ENCODE measurements at places on chromosomes 5 and 9.

GRCh38 chr5:43411495-43411894 lies 696 bp downstream of the CCL28 start:
- ATAC-seq: no peak

GRCh38 chr5:167582886-167583285 lies 708.6 kb upstream of the WWC1 start:
- no peak for ATAC-seq

DNA sequence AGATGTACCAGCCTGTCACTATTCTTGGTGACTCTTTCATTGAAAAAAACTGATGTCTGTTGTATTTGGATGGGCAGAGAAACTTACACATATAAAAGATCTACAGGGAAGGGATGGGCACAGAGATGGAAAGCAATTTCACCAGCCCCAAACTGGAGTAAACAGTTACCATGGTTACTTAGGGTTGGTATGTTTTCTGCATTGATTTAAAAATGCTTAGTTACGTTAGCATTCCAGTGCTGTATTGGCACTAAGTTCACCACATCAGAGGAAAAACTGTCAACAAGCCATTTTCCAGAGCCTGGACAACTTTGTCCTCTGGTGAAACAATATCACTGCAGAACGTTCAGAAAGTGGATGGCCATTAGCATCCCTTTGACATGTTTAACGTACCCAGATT lies 28.0 kb downstream of the MARCHF3 start:
- no peak for ATAC-seq

DNA sequence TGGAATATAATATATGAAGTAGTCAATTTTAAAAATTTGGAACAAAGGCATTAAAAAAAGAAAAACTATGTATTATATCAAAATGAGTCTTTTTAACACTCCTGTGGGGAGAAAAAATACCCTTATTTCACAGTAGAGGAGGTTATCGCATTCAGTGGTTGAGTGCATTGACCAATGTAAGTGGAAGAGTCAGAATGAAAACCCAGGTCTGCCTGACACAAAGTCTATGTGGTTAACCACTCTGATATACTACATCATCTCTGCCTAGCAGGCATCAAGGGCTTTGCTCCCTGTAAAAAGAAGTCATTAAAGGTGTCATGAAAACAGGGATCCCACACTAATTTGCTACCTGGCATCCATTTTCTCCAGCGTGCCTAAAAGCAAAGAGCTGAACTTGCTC lies 417.2 kb upstream of the C9orf72 start:
- no peak for ATAC-seq

DNA sequence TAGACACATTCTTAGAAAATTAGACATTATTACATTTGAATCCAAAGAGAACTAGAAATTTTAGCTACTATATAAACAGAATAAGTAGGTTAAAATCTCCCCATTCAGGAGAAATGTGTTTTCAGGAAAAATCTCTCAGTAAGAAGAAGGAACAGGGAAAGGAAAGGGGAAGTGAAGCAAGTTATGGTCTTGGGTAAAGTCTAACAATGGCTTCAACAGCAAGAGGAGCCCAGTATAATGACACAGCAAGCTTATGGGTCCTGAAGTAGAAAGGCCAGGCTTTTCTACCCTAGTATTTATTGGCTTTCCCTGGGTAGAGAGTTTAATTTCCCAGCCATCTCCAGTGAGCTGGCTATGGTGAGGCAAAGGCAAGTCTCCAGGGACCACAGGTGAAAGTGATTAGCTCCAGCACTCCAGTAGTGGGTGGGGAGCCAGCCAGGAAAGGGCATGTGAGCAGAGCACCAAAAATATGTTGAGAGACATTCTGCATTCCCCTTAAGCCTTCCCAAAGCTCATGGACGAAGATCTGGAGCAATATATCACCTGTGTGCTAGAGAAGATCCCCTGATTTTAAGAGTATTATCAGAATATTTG lies 981.7 kb downstream of the NR2F1-AS1 start:
- no peak for ATAC-seq

DNA sequence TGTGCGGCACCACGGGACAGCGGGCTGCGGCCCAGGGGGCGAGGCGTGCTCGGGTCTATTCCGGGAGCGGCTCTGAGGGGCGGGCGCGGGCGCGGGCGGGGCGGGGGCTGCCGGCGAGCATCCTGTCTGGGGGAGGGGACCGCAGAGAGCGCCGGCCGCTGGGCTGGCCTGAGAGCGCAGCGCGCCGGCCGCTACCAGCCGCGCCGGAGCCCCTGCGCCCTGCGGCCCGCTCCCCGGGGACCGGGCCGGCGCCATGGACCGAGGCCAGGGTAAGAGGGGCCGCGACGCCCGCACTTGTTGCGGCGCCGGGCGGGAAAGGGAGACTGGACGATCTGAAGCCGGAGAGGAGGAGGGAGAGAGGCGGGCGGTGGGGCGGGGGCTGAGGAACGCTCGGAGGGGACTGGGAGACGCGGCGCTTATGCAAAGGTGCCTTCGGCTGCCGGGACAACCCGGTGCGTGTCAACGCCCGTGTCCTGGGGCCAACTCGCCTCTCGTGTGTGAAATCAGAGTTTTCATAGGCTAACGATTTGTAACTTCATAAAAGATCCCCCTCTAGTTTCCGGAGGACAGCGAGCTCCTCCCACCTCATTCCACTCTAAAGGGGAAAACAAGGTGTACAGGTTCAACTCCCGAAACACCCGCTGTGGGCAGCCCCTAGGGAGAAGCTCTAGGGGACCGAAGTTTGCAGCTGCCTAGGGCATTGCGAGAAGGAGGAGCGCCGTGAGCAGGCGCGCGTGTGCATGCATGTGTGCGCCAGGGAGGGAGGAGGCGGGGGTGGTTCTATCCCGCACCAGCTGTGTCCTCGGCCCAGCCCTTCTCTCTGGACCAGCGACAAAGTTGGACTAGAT lies at the start of gene AFAP1L1:
Gene AFAP1L1, plus strand, starts transcription at position 144 of the 848 bp plus-strand sequence. Its CDS starts 110 bp downstream, at position 254.
- ATAC-seq: peak; percentile 22

GRCh38 chr5:168316139-168316578 lies 24.7 kb downstream of the WWC1 start:
- no peak for ATAC-seq

- no peak for ATAC-seq
Measured at GRCh38 chr5:122315521-122315920, 3.5 kb downstream of the SNCAIP start.

DNA sequence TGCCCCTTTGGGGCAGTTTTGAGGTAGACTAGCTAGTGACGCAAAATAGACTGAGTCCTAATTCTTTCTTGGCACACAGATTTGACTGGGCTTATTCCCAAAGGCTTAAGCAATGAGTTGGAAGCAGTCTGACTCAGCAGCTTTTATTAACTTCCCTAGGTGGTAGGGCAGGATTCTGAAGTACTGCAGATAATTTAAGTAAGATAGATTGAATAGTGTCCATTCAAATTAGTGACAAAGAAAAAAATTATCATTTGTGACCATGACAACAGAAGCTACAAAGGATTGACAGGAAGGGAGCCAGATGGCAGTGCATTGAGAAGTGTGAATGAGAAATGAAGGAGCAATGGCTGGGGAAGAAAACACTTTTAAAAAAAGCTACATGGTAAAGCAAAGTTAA lies 649.4 kb downstream of the CDH9 start:
- no peak for ATAC-seq

DNA sequence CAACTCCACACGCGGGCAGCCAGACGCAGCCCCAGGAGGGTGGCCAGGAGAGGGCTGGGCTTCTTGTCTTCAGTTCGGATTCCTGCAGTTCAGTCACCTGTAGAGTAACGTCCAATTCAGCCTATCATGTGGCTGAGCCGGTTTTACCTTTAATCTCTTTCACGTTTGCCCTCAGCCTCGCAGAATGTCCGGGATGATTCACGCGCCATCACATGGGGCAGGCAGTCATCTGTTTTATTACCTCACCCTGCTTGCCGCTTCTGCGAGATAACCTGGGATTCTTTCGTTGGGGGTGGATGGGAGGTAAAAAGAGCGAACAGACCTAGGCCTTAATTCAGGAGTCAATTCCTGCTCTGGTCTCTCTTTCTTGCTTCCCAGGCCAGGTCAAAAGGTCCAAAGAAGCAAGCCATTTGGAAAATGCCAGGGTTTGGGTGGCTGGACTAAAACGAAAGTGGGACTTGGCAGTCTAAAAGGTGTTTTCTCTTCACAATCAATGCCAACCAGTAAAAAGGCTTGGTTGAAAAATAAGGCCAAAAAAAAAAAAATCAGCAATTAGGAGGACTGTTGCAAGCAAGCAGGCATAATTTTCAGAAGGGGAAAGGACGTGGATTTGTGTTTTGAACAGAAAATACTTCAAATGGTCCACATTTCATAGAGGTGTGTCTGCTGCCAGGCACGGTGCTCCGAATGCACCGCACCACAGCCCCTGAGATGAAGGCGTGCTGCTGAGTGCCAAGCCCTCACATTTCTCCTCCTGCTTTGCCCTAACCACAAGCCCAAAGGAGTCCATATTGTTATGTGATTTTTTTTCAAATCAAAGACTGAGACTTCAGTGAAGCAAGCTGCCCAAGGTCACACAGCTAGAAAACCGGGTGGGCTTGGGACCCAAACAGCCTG lies 2.8 kb upstream of the WWC1 start:
- no peak for ATAC-seq

DNA sequence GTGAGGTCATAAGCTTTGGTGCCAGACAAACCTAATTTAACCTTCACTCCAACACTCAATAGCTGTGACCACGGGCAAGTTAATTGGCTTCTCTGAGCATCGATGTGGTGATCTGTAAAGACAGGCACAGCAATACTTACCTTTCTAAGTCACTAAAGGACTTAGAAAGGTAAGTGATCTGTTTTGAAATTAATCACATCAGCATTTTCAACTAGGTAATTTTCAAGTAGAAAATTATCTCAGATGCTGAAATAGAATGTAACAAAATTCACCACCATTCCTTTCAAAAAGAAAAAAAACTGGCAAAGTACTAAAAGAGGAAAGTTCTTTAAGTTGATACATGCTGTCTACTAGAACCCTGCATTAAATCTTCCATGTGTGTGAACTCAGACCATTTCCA lies 354.5 kb downstream of the ICE1 start:
- ATAC-seq: no peak

- no peak for ATAC-seq
Measured at GRCh38 chr9:90890146-90890810, 88.7 kb downstream of the SYK start.

DNA sequence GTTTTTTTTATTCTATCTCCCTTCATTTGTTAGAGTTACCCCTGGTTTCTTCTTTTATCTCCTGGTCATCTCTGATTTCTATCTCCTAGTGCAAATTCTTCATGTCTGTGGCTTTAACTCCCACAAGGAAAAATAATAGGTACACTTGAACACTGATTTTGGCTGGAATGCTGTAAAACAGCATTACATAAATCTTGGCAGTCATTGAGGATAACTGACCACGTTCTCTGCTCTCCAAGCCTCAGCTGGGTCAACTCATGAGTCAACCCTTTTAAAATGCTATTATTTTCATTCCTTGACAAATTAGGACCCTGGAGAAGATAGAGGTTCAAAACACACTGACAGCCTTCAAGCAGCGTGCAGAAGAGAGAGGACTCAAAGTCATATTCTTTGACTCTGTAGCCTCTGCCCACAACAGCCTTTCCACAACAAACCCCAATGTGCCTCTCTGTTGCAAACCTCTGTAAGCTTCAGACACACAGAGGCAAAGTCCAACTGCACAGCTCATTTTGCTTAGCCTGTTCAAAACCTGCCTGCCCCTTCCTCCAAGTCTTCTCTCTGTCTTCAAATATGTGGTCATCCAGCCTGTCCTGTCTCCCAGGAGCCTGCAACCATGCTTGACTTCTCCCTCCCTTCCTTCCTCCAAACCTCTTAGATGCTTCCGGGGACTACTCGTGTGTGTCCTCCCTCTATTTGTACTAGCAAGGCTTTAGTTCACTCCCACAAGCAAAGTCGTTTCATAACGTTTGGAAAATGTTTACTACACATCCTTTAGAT lies 398.4 kb downstream of the MED10 start:
- ATAC-seq: no peak

- ATAC-seq: no peak
Measured at GRCh38 chr5:16570121-16570815, 46.5 kb downstream of the RETREG1 start.

DNA sequence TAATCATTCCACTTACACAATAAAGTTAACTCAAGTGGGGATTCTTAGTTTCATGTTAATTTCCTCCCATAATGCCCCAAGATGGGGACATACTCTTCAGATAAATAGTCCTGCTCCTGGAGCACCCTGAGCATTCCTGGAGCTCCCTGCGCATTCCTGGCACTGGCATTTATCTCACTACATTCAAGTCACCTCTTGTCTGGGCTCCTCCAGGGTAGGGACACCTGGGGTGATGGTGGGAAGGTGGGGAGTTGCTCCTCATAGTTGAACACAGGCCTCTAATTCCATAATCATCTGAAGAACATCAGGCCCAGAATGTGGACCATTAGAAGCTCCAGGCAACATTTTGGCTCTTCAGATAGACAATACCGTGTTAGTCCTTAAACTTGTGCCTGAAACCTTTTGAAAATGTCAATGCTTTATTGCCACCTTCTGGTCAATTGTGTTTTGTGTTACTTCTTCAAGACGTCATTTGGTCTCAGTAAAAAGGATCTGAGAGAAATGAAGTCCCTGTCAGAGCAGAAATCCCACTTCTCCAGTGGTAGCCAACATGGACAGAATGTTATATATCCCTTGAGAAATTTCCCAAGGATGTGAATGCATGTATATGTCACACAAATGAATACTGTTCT lies 14.2 kb upstream of the AGGF1 start:
- no peak for ATAC-seq

DNA sequence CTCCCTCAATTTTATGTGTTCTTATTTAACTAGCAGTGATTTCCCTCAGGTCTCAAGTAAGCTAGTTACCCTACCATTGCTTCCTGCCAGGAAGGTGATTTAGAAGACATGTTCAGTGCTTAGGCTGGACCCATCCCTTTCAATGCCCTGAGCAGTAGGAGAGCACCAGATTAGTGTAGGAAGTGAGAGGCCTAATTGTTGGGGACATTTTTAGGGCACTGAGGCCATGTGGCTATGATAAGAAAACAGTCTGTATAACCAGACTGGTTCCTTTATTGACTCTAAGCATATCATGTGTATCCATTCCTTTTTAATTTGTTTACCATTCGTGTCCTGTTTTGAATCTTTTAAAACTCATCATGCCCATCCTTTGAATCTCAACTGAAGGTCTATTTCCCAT lies 312.3 kb upstream of the PRR16 start:
- no peak for ATAC-seq

DNA sequence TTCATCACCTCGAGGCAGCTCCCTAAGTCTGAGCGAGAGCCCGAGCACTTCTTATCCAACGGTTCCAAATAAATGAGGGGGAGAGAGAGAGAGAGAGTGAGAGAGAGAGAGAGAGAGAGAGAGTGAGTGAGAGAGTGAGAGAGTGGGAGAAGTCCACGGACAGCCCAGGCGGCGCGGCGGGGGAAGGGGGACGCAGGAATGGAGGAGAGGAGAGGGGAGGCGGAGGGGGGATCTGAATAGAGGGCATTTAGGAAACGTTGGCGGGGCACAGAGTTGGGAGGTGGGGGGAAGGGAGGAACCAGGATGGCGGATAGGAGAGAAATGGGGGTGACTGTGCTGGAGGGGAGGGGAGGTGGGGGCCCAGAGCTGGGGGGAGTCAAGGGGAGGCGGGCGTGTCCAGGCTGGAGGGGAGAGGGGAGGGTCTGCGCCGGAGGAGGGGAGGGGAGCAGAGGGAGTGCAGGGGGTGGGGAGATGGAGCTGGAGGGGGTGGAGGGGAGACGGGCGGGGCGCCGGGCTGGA lies 398 bp upstream of the BASP1 start:
- no peak for ATAC-seq

Measured in activated CD4-positive, CD25-positive, alpha-beta regulatory T cell treated with anti-CD3 and anti-CD28 coated beads, Interleukin-2, amount 50 U/mL, for 24 hours (primary cell).